ENCODE measurements at places on chromosomes 4 and X.

DNA sequence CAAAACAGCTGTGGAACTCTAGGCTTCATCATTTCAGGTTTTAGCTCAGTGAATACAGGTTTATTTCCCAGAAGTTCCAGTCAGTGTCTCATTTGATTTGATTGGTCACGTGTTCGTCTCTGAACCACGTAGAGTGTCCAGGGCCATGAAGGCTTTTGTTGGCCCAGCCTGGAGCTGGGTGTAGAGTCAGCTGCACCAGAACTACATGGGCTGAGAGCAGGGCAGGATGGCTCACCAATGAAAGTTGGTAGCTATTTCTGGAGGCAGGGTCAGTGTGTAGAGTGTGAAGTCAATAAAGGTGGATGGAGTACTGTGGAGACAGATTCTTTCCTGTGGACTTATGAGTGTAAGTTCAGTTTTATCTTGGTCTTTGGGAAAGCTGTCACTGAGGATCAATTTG is 43.0 kb upstream of the IGFBP7 start:
- no peak for DNase-seq

DNA sequence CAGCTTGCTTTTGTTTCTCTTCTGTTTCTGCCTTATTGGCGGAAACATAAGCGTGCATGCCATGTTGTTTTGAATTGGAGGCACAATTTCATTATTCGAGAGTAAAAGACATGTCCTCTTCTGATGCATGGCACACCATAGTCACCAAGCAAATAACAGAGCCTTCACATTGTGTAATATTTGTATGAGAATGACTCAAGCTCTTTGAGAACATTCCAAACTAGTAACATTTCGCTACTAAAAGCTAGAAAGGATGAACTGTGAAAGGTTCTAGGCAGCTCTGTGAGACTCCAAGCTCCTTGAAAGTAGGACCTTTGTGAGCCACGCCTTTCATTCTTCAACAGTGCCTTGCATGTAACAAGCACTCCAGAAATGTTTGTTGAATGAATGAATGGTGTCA is 9.2 kb upstream of the ANXA3 start:
- peak; percentile 67 for DNase-seq

GRCh38 chr4:184784628-184785257 is 41.0 kb downstream of the ACSL1 start:
- no peak for DNase-seq

DNA sequence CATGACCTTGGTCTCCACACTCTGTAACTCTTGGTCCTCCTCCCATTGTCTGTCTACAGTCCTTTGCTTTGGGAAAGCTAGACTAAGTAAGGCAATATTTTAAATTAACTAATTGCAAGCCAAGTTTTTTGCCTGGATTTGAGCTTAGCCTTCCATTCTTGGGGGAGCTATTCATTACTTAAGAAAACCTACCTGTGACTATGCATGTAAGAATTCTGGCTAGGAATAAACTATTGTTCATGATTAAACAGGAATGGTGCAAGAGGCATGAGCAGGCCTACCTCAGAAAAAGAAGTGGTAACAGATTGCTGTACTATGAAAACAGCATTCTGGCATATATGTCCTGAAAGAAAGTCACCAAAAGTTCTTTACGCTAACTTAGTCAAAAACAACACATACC is 309.4 kb downstream of the MAPK10 start:
- DNase-seq = no peak

- no peak for DNase-seq
Observed at GRCh38 chr4:38539501-38539900, 124.5 kb upstream of the KLF3 start.

DNA sequence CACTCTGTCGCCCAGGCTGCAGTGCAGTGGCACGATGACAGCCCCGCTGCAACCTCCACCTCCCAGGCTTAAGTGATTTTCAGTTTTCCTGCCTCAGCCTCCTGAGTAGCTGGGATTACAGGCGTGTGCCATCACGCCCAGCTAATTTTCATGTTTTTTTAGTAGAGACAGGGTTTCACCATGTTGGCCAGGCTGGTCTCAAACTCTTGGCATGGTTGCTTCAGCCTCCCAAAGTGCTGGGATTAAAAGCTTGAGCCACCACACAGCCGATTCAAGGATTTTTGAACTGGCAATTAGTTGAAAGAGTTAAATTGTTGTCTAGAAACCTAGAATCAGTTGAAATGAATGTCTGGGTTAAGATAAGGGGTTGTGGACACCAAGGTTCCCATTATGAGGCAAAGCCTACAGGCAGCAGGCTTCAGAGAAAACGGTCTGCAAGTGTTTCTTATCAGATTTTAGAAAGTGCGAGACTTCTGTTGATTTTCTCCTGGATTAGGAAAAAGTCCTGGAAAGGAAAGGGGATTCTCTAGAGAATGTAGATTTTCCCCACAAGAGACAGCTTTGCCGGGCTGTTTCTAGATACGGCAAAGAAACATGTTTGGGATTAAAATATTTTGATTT is 8.3 kb upstream of the CCNI start:
- DNase-seq = no peak

GRCh38 chrX:153766871-153767673 is 3.0 kb downstream of the PLXNB3 start:
- no peak for DNase-seq

GRCh38 chr4:47615385-47615784 is 130.3 kb downstream of the ATP10D start:
- no peak for DNase-seq

GRCh38 chr4:163493643-163494359 is 689 bp upstream of the TMA16 start:
- DNase-seq = peak; percentile 12

GRCh38 chr4:37892641-37893040 is 1.8 kb downstream of the TBC1D1 start:
- DNase-seq = no peak

DNA sequence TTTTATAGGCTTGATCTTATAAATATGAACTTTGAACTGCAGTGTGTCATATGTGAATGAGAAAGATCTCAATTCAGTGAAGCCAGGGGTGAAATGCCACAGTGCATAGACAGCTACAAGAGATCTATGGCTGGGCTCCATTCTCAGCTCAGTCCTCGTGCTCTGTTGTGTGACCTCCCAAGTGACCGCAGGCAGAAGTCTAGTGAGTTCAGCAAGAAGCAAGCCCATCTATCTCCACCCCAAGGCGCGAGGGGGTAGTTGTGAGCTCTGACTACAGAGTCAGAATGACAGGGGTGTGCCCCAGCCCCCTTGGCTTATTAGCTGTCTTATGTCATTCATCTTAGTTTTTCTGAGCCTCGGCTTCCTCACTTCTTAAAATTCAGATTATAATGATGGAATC is 378.3 kb downstream of the FBXW7 start:
- DNase-seq = no peak

GRCh38 chr4:163391756-163392155 is 48.1 kb downstream of the NPY5R start:
- no peak for DNase-seq

DNA sequence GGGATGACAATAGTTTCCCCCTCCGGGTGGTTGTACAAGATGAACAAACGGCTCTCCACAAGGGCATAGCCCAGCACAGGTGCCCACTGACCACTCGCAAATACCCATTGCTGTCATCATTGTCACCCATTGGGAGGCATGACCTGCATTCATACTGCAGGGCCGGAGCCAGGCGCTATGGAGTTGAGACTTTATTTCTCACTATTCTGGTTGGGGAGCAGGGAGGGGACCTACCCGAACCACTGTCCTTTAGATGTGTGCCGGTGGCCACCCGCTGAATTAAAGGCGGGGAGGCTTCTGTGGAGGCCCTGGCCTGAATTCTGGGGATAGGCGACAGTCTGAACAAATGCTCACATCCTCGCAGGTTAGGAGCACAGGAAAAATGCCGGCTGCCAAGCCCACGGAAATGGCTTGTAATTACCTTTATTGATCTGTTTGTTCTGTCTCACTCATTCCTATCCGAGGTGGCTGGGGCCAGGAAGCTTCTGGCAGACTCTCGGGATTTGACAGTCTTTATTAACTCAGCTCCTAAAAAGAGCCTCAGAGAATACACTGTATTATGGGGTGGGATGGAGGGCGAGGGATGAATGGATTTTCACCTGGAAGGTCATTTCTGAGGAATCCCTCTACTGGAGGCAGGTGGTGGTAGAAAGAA is 125.1 kb upstream of the PSAPL1 start:
- no peak for DNase-seq

GRCh38 chr4:94171616-94172015 is 36.0 kb upstream of the SMARCAD1 start:
- no peak for DNase-seq

- no peak for DNase-seq
Observed at GRCh38 chr4:65917486-65917885, 247.2 kb upstream of the EPHA5 start.

DNA sequence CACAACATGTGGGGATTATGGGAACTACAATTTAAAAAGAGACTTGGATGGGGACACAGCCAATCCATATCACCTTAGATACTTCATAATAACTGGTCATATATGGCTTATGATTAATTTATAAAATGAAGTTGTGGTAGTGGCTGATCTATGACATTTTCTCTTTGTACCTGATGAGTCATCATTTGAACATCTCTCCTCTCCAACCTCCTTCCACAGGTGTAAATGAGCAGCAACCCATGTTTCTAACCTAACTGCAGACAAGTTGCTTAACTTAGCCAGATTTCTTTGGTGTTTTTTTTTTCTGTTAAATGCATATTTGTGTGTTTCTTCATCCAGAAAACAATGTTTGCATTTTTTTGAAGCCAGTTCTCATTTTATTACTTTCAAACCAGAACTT is 42.6 kb downstream of the SPANXA2 start:
- DNase-seq = no peak

- peak; percentile 48 for DNase-seq
Observed at GRCh38 chr4:7430368-7430964, 4.3 kb downstream of the PSAPL1 start.

GRCh38 chrX:125205133-125205917 is 114.3 kb upstream of the TEX13C start:
- no peak for DNase-seq

DNA sequence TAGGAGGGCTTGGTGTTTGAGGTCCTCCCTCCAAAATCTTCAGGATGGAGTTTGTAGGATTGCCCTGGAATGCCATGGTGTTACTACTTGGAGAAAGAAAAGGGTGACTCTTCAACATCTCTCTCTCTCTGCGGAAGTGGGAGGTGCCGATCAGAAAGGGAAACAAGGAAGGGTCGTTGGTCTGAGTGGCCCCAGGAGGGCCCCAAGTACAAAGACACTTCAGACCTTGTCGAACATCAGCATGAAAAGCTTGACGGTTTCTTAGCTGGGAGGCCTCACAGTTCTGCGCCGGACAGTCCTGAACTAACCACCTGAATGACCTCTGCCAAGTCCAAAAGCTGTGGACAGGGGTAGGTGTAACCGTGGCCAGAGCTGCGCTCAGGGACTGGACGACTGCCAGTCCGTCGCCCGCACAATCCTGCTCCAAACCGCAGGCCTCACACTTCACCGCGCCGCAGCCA is 646 bp upstream of the GSX2 start:
- DNase-seq = no peak

DNA sequence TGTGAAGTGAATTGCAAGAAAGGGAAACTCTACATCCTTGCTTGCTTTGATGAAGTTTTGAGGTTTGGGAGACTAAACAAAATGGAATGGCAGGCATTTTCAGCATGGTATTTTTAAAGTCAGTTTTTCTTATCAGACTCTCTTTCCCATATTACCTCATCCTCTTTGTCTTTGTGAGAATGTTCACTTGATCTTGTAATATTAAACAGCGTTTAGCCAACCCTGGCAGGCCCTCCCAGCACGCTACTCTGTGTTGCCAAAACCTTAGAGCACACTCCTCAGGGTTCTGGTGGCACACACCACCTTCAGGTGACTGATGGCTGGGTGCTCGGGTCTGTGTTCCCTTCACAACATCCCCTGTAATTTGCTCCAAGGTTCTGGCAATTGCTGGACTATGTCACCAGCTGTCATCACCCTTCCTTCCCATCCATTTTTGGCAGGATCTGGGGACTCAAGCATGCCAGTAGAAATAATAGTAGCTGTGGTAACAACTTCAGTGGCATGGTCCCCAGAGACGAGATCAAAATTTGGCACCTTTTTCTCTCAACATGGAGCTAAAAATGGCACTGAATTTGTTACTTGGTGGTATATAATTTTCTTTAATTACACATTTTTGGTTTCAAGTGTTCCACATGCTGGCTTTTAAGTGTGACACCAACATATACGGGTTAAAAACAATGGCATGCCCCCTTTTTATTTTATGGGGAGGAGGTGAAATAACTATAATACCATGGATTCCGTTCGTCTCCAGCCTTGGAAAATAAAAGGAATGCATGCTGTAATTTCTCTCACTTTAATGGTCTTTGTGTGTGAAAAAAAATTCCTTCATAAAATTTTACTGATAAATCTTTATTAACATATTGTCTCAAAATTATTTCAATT is 273.1 kb downstream of the DCTD start:
- DNase-seq = no peak

- DNase-seq = no peak
Observed at GRCh38 chr4:143095447-143095846, 89.3 kb upstream of the USP38 start.

DNA sequence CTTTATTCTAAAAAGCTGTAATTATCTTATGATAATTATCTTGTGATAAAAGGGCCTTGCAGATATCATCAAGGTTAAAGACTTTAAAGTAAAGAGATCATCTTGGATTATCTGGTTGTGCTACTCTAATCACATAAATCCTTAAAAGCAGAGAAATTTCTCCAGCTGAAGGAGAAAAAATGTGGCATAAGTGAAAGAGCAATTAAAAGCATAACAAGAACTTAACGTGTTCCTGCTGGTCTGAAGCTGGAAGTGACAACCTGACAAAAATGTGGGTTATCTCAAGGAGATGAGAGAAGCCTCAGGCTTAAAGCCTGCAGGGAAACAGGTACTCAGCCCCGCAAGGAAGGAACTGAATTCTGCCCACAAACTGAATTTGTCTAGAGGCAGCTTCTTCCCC is 449.1 kb upstream of the NDST4 start:
- no peak for DNase-seq

- peak; percentile 70 for DNase-seq
Observed at GRCh38 chrX:118974088-118974907, at the start of gene LONRF3. Gene LONRF3 (plus strand): TSS chrX:118974618. CDS start chrX:118974781, 163 bp downstream.

GRCh38 chr4:82248903-82249632 is 124.7 kb downstream of the HNRNPD start:
- DNase-seq = no peak

DNA sequence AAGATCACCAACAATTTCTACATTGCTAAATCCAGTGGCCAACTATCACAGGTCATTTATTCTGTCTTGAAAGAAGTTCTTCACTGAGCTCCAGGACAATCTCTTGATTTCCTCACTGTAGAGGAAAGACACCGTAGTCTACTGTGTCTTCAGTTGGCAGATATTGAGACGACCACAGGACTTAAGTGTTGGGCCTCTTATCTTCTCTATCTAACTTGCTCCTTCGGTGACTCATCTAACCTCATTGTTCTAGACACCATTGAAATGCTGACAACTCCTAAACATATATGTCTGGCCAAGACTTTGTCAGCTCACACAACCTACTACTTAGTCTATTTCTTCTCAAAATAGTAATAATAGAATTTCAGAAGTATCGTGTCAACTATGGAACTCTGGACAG is 425.8 kb downstream of the ARAP2 start:
- no peak for DNase-seq

DNA sequence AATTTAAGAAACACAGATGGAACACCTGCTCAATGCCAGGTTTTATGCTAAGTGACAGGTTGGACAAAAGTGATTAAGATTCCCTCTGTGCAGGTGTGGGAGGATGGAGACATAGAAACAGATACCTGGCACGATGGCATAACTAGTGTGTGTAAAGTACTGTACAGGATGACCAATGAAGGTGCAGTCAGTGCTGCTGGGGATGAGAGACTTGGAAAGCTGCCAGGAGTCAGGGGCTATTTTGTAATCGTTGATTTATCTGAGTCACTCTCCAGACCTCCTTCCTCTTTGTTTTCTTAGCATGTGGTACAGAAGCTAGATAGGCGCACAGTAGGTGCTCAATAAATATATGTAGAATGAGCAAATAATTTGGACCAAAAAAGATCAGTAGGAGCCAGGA is 58.2 kb downstream of the CWH43 start:
- no peak for DNase-seq
